Type B pancreatic cell (in vitro differentiated cells): ENCODE measurements at places on chromosomes 3 and 15. TPM values are rescaled to one million over a fixed set of nuclear protein-coding genes. Genes with fewer than 3 reads are reported as not detected.

The CCR4 gene
- total RNA-seq, result not detected in 2 replicates

The TPM1 gene
- total RNA-seq, result 343 and 447 TPM in 2 replicates

The MASP1 gene
- total RNA-seq, result 1.6 and 1.7 TPM in 2 replicates

The TOP2B gene
- total RNA-seq, result 106 and 198 TPM in 2 replicates

The TMEM266 gene
- total RNA-seq, result 2.3 and 2.8 TPM in 2 replicates

The CFAP20DC gene
- total RNA-seq, result 4.7 and 5.2 TPM in 2 replicates

The WDR93 gene
- total RNA-seq, result 0.29 and 1.5 TPM in 2 replicates

The LDHAL6B gene
- not detected in 2 replicates for total RNA-seq

The NR2E3 gene
- 0.38 and 0.94 TPM in 2 replicates for total RNA-seq

The PLA2G4D gene
- not detected in 2 replicates for total RNA-seq

The SMAD6 gene
- 27.0 and 31.7 TPM in 2 replicates for total RNA-seq

The GOLGA6D gene
- total RNA-seq, result 0.19 TPM in 1 of 2 replicates, not detected in the other
